ENCODE measurements at places on chromosomes 11 and 22. TPM values are rescaled to one million over a fixed set of nuclear protein-coding genes. Genes with fewer than 3 reads are reported as not detected.
A peak's percentile ranks its signal among the peaks of the same experiment; 100 is the strongest.

FGF3 gene
- total RNA-seq = not detected

GRCh38 chr11:81222491-81222890 lies 1511.2 kb downstream of the FAM181B start:
- no peak for DNase-seq

CBLIF gene
- total RNA-seq = not detected

DNA sequence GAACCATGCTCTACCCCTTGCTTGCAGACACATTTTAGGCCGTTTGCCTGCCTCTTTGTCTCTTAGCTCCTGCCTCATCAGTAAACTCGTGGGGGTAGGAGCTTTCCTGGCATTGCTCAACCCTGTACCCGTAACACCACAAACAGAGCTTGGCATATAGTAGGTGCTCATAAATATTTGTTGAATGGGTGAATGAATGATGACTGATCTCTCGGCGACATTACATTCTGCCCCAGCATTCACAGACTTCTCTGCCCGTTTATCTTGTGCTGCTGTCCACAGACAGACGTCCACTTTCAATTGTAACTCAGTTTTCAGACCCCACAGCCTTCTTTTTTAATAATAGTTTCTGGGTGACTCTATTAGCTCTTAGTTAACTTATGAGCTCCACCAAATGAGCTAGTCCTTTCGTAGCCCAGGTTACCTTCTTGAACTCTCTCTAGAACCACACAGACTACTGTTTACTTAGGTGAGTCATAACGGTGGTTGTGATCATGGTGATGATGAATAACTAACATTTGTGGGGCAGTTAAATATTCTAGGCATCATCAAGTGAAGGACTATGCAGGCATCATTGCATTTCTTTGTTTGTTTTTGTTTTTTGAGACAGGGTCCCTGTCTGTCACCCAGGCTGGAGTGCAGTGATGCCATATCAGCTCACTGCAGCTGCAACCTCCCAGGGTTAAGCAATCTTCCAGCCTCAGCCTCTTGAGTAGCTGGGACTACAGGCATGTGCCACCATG lies 188.4 kb downstream of the ADAMTS15 start:
- no peak for DNase-seq

GRCh38 chr11:29293825-29294224 lies 723.0 kb downstream of the KCNA4 start:
- DNase-seq = no peak

PITPNM1 gene
- 32.4 TPM for total RNA-seq

GRCh38 chr22:46082633-46083032 lies 67.7 kb upstream of the PPARA start:
- no peak for DNase-seq

GRCh38 chr22:37331034-37331428 lies 48.7 kb downstream of the CYTH4 start:
- no peak for DNase-seq

GRCh38 chr11:6817694-6818093 lies 18.2 kb upstream of the OR6A2 start:
- DNase-seq = no peak

CRYBB3 gene
- total RNA-seq = not detected

GRCh38 chr11:27573024-27573423 lies 66.5 kb upstream of the LIN7C start:
- DNase-seq = no peak

DNA sequence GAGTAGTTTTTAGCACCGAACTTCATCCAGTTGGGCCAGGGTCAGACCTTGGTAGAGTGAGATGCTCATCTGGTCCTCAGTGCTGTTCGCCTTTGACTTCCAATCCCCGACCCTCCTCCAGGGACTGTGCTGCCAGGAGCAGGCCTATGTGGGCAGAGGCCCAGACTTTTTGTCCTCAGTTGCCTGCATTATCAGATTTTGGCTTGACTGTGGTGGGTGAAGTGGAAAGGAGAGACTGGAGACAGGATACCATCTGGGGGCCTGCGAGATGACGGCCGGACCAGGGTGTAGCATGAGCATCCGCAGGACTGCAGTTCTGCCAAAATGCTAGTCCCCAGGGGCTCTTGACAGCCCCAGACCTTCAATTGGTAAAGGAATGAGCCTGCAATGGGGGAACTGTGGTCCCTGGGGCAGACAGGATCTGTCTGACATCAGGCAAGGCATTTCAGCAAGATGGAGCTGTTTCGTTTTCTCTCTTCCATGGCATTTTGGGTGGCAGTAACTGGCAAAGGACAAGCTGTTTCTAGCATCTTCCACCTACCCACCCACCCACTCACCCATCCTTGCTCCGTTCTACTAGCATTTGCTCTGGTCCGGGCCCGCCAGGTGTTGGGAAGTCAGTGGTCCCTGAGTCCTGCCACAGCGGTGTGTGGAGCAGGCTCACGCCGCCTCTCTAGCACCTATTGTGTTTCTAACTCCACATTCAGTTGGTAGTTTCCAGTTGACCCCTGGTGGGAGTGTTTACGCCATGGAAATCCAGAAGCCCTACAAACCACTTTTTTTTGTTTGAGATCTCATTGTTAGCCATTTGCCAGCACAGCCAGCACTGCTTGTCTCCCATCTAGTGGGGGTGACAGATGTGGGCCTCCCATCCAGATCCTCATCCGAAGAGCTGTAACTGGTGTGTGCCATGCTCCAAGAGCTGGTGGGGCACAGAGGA lies 53.5 kb downstream of the OTOG start:
- no peak for DNase-seq

OR8H3 gene
- not detected for total RNA-seq

GRCh38 chr11:117017456-117017855 lies 80.8 kb downstream of the SIK3 start:
- no peak for DNase-seq

DNA sequence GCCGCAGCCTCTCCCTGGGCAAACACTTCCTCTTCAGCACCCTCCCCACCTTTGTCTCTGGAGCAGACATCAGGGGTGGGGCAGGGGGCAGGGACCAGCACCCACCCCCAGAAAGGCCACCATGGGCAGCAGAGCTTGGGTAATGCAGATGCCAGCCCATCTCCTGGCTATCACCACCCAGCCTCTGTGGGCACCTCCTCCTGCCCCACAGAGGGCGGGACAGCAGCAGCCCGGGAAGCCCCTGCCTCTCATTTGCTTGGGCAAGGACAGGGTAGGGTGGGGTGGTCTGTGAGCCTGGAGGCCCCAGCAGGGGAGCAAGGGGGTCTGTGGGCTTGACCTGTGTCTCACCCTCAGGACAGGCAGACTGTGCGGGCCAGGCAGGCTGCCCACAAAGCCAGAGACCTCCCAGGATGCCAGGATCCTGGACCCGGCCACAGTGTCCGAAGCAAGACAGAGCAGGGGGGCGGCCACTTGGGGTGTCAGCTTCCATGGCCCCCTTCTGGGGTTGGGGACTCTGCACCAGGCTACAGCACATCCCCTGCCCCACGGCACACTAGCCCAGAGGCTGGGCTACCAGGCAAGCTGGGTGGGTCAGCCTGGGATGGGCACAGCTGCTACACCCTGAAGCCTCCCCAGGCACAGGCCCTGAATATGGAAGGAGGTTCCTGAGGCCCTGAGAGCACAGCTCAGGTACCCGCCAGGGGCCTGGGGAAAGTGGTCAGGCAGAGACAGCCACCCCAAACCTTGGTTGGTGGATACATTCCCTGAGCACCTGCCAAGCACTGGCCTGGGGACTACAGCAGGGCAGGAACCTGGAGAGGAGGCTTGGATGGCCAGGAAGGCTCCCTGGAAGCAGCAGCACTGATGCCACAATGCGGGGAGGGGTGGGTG lies 4.5 kb downstream of the RNH1 start:
- DNase-seq = no peak

DNA sequence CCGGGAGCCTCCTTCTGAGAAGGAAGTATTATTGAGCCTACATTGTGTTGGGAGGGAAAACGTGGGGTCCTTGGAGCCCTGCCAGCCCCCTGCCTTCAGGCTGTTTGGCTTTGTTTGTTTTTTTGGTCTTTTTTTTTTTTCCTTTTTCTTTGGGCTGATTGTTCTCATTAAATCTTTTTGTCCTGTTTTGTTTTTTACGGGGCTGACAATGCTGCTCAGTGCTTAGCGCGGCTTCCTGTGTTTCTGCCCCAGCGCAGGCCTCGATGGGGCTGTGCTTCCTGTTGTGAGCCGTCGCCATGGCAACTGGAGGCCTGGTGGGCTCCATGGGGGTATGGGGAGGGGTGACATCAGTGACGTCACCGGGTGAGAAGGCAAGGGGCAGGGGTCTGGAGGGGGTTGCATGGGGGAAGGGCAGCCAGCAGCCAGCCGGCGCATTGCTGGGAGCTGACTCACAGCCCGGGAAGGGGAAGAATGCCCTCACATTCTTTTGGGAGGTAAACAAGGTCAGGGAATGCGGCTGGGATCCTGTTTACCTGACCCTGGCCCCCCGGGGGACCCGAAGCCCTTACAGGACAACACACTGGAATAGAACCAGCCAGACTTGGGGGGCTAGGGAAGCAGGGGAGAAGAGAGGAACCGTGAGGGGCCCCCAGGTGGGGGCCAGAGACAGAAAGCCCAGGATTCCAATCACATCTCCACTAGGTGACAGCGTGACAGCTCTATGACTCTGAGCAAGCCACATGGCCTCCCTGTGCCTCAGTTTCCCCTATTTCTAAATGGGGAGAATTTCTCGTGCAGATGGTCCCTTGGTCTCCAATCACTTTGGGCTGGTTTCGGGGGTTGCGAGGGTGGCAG lies 22.2 kb upstream of the CBX7 start:
- DNase-seq = peak; percentile 76

DNA sequence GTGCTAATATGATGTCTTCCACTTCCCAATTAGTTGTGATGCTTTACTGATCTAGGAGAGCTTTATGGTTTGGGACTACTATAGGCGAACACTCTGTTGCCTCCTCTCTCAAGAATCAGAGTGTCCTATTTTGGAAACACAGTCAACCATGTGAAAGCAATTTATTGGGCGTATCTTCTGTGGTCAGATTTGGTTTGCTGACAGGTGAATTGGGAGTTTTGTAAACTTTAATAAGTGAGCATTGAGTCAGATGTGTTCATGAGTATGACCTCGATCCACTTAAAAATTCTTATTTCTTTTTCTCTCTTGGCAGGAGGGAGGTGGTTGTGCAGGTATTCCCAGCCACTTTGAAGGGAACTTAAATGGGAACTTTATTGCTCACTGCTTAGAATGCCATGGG lies 4.4 kb downstream of the CAT start:
- no peak for DNase-seq

MS4A6E gene
- 10.4 TPM for total RNA-seq

DNA sequence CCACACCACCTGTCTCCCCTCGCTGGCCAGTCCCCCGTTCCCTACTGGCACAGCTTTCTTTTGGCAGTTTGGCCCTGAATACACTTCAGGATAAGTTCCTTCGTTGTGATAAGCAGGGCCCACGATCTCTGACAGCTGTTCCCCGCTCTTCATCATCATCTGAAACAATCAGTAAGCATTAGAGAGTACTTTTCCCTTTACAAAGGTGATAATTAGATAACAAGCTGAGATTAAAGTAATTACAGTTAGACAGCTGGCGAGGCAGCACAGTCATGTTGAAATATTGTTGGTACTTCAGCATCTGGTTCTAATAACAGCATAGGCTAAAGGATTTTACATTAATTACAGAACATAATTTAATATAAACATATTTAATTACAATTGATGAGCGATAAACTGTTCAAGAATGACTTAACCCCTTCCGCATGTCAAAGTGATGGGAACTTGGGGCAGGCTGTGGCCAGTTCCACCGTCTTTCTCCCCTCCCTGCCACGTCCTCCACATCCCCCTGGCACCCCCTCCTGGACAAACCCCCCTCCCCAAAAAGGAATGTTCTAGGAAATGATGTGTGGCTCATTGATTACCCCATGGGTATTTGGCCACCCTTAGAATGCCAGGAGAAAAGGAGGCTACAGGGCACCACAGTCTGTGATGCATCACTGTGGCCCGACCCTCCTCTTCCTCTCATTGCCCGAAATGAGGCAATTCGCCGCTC lies 134.9 kb downstream of the RCN1 start:
- no peak for DNase-seq

OR52N1 gene
- 0.46 TPM for total RNA-seq

TPBGL gene
- not detected for total RNA-seq

TNNT3 gene
- total RNA-seq = 13.1 TPM

- DNase-seq = no peak
These were observed 5.9 kb downstream of the ARRB1 start for GRCh38 chr11:75345455-75346160.

GTSE1 gene
- 1.3 TPM for total RNA-seq

TIMM10B gene
- 45.2 TPM for total RNA-seq

- no peak for DNase-seq
These were observed 68.6 kb upstream of the ATXN10 start for GRCh38 chr22:45602824-45603595.

DNA sequence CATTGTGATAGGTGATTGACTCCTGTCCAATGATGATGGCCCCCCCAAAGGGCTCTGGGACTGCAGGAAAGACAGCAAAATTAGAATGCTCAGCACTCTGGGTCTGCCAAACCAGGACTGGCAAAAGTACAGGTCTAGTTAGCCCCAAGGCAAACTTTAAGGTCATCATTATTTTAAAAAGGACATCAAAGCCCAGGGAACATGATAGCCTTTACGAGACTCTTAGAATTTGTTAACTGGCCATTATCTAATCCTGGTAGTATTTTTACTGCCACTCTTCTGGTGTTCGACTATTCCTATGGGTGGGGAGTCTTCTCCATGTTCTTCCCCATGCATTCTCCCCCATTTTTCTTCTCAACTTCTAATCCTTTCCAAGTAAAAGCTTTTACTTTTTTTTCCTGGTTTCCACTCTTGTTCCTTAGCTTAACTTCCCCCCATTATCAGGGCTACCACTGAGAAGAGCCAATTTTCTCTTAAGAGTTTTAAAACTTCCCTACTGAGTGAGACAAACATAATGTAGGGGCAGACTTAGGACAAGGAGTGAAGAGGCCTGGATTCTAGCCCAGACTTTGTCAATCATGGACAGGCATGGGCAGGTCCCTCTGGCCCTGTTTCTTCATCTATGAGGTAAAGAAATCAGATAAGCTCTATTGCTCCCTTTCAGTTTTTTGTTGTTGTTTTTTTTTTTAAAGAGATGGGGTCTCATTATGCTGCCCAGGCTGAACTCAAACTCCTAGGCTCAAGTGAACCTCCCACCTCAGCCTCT lies 7.1 kb downstream of the DDB1 start:
- DNase-seq = no peak

DNA sequence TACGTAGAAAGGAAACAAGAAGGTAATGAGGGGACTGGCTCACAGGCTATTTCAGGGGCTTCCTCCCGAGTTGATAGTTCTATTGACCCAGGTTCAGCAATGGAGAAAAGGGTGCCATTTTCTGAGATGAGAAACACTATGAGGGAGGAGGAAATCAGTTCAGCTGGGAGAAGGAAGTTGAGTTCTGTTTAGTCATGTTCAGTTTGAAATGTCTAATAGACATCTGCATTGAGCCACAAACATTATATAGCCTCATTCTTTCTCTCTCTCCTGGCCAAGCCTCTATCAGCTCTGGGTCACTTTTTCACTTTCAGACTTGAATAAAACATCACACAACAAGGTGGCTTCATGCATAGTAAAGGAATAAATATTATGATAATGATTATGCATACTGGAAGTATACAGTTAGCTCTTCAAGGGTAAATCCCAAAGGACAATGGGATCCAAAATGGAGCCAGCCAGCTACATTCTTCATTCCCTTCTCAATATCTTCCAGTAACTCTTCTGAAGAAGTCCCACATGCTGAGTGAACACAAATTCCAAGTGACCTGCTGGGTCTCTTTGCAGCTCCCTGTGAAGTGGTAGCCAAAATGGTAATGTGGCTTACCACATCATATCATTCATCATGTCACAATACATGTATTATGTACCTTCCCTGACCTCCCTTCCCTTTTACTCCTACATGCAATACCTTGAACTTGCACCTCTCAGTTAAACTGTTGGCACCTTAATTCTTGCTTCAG lies 80.9 kb upstream of the CD44 start:
- no peak for DNase-seq

TIMP3 gene
- total RNA-seq = 561 TPM

- DNase-seq = no peak
These were observed 61.4 kb downstream of the C11orf58 start for GRCh38 chr11:16799890-16800289.

All from omental fat pad (tissue), 4 donors.